ENCODE measurements at places on chromosomes 1 and 21.

DNA sequence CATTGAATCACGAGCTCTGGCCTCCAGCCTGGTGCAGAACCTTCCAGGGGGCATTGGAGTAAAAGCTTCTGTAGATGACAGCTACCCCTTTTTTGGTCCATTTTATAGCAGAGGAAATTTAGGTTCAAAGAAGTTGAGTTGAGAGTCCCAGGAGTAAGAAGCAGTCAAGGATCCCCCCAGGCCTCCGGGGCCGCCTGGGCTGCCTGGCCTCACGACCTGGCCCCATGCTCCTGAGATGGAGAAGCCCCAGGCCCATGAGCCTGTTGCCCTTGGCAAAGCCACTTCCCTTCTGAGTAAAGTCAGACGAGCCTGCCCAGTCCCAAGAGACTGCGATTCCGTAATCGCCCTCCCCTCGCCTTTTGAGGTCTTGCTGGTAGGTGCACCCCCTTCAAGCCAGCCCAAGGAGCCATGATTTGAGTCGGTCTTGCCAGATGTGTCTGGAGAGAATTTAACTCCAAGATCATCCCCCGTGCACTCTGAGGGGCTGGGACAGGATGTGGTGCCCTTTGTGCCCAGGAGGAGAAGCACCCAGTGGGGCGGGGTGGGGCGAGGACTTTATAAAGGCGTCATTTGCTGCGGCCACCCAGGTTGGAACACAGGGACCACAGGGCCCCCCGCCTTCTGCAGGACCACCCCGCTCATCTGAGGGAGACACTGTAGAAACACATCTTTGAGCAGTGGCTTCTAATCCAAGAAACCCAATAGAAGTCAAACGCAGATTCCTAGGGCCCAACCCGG lies 30.1 kb downstream of the PDE9A start:
- no peak for DNase-seq

DNA sequence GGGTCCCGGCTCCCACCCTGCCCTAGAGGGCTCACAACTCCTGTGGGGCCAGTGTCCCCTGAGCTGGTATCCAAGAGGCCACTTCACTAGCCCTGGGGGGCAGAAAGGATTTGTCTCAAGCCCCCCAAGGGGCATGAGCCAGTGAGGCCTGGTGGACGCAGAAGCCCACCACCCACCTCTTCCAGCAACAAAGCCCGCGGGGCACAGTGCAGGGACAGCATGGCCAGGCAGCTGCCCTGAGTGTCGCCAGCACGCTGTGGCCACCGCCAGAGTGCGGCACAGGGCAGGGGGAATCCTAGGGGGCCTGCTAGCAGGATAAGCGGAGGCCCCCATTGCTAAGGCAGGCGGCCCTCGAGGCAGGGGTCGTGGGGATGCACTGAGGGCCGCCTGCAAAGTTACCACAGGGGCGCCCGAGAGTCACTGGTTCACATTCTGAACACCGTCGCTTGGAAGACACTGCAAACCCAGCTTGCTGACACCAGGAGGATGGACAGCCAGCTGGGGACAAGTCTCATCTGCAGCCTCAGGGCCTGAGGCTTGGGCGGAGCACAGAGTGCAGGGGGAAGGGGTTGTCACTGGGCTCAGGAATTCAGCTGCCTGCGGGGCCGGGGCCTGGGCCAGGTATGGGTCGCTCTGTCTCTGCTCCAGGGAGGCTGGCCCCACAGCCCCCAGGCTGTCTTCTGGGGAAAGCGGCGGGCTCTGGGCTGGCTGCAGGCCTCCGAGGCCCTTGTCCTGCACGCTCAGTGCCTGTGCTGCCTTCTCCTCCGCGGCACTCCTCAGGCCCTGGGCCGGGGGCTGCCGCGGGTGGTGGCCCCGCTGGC lies 26.8 kb downstream of the SLC19A1 start:
- DNase-seq, result no peak

DNA sequence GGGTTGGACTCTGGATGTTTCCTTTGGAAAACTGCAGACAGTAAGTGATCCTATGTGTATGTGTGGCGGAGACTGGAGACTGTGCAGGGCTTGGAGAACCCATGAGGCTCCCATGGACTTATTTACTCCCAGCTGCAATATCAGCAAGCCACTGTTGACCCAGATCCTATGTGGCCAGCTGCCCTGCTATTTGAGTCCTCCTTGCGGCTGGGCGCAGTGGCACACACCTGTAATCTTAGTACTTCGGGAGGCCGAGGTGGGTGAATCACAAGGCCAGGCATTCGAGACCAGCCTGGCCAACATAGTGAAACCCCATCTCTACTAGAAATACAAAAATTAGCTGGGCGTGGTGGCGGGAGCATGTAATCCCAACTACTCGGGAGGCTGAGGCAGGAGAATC lies 83.5 kb downstream of the TLR5 start:
- DNase-seq, result no peak

- no peak for DNase-seq
These were observed 6.7 kb downstream of the WNT2B start for GRCh38 chr1:112515311-112516009.

DNA sequence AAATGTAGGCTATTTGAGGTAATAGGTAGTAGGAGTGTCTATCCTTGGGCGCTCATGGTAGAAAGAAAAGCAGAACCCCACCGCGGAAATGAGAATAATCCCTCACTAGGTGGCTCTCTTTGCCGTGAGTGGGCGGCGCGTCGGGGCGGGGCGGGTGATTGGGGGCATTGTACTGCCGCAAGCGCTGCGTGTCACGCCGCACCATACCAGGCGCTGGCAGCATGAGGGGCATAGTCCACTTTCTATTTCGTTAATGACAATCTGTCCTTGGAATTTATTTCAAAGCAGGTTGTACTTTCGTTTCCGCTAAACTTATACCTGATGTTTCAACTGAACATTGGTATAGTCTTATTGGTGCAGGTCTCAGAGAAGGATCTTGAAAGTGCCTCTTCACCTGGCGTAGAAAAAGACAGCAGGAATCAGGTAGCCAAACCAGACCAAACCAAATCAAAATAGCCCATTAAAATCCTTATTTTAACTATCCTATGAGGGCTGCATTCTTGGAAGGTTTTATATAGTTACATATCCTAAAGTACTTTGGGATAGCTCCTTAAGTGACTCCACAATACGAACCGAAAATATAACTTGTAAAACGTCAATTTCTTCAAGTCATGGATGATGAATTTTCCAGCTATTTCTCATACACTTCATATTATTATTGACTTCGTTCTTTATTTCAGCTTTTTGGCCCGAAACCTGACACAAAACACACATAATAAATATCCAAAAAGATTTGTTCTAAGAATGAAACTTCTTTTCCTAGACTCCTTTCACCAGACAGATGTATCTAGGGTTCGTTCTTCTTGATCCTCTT lies 1.9 kb upstream of the SMG7 start:
- peak; percentile 67 for DNase-seq
